ENCODE measurements at places on chromosomes 3 and 15.

GRCh38 chr3:14472471-14473351 is 67.4 kb downstream of the GRIP2 start:
- DNase-seq, result no peak

GRCh38 chr3:56702490-56703315 is 19.6 kb upstream of the TASOR start:
- DNase-seq, result peak; percentile 60

DNA sequence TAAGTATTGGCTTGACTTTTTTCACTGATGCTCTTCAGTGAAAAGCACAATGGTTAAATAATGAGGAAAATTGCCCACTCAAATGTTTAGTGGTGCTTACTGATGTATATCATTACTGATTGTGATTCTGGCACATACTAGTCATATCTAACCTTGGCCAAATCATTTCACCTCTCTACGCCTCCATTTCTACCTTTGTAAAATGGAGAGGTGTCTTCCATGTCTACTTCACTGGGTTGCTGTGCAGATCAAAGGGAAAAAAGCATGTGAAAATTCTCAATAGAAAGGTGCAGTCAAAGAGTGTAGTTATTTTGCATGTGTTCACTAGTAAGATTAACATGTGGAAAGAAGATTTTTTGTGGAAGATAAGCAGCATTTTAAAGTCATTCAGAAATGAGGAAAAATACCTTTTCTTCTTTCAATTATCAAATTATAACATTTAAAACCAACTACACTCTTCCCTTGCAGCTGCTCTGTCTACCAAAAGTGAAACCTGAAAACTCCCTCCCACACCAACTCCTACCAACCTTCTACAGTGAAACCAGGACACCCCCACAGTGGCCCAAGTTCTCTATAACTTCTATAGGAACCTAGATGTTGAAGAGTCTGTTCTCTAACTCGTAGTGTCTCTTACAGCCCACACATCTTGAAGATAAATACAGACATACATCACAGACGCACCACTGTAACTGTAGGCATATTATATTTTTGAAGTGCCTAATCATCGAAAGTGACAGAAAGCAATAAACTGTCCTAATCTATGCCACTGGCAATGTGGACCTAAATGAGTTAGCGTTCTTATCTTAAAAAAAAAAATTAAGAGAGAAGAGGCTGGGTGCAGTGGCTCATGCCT is 1.4 kb downstream of the CD200R1 start:
- DNase-seq, result no peak

- DNase-seq, result no peak
Observed at GRCh38 chr3:126807795-126808194, 103.8 kb downstream of the CHCHD6 start.

GRCh38 chr3:25025236-25025635 is 402.8 kb upstream of the RARB start:
- no peak for DNase-seq

DNA sequence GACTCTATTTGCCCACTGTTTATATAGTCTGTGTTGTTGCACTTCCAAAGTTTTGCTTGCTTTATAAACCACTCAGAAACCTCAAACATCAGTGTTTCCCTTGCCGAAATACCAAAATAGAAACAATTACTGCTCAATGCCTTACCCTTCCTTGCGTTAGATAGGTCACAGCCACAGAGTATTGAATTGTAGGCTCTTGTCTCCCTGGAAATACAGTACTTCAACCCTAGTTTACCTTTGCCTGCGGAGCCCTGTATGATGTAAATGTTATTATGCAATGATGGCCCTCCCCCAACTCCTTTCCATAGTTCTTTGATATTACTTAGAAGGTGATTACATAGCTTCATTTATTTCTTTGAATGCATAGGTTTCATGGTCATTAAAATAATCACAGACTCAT is 44.2 kb downstream of the SOX2 start:
- DNase-seq, result no peak

Measured in body of pancreas (tissue), 4 donors.